ENCODE measurements at places on chromosomes 7 and 10.
A peak's percentile ranks its signal among the peaks of the same experiment; 100 is the strongest.

GRCh38 chr7:37061849-37062559 is 337.7 kb upstream of the AOAH start:
- no peak for DNase-seq

DNA sequence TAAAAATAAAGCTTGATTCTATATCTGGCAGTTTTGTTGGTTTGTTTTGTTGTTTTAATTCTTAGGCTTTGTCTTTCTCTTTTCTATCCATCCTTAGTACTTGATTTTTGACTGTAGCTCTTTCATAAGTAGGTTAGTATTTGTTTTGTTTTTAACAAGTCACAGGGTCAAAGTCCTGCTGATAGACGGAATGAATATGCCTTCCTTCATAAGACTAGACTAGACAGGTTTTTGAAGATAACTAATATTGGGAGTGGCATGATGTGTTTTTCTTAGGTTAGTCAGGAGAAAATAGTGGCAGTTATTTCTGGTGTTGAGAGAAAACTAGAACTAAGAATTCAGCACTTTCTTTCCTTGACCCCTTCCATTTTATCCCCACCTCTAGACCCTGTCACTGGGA is 50.4 kb downstream of the CASD1 start:
- DNase-seq = no peak

DNA sequence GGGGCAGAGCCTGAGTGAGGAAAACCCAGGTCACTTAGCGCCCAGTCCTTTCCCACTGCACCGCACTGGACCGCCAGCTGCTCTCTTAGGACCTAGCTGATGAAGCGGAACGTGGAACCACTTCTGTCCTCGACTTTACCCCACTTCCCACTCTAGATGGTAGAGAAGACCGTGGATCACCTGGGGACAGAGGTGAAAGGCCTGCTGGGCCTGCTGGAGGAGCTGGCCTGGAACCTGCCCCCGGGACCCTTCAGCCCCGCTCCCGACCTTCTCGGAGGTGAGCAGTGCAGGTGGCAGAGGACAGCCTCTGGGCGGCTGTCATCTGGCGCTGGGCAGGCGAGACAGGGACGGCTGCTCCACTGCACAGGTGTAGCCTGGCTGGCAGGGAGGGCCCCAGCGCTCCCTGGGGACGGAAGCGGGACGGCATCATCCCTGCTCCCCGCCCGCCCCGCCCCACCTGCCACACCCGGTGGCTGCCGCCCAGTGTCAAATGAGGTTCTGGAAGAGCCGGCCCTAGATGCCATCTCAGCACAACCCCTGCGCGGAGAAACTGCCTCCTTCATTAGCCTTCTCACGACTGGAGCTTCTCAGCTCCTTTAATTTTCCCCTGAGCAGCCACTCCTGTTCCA is 11.7 kb downstream of the PLAC9 start:
- peak; percentile 14 for DNase-seq

DNA sequence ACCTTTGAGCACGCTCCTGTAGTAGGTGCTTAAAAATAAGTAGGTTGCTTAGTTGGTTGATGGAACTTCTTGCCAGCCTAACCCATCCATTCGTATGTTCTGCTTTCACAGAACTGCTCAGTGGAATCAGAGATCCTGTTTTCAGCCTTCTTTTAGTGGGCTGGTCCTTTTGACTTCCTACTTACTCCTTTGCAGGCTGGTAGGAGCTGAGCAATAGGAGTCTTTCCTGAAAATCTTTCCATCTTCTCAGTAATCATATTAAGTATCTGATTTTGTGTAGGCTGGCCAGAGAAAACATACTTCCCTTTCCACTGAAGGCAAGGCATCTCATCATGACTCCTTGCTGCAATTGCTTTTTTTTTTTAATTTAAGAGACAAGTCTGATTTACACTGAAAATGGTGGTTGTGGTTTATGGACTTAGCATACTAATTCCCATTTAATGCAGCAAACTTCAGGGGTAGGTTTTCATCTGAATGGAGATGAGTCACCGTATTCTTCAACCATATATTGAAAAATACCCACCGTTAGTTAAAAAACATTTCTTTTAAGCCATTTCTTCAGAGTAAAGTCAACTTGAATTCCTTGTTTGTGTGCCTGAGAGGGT is 208.0 kb downstream of the ZNF365 start:
- no peak for DNase-seq

- DNase-seq = no peak
These were observed 102.2 kb downstream of the GFRA1 start for GRCh38 chr10:116170815-116171250.

DNA sequence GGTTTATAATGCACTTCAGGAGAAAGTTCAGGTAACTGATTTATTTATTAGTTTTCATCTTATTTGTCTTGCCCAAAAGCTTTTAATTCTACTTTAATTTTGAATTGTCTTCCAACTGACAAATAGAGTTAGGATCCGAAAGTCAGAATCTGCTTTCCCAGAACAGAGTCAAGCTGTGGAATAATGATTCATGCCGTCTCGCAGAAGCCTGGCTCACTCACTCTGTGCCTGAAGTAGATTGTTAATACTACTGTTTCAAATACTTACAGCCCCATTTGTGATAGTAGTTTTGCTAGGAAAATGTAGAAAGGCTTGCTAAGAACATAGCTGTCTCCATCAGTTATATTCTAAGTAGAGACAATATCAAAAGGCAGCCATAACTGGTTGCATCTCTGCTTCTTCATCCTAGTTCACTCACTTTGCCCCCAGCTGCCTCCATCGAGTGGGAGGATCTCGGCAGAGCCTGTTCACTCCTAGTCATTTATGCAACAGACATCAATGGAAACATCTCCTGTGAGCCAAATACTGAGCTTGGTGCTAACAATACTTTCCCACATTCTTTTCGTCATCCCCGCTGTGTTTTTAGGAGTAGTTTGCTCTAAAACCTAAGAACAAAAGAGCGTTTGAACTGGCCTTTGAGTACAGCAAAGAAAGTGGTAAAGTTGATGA is 28.0 kb downstream of the ABRAXAS2 start:
- no peak for DNase-seq

- DNase-seq = no peak
These were observed 40.1 kb downstream of the IQUB start for GRCh38 chr7:123494193-123494796.

GRCh38 chr10:34674176-34674575 is 140.9 kb downstream of the PARD3 start:
- no peak for DNase-seq

DNA sequence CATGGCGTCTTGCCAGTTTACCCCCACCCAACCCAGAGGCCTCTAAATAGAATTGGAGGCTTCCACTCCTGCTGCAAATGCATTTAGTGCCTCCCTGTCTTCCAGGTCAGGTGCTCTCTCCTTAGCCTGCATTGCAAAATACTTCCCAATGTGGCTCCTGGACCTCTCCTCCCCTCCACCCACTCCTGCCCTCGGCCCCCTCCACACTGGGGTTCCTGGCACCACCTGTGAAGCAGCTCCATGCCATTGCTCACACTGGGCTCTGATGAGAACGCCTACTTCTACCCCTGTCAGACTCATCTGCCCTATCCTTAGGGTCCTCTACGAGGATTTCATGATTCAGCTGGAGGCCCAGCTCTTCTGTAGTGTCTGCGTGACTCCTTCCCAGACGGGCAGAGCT is 37.4 kb downstream of the C10orf120 start:
- DNase-seq = no peak

- DNase-seq = no peak
These were observed 212.3 kb upstream of the ZMIZ1 start for GRCh38 chr10:78856421-78856820.

DNA sequence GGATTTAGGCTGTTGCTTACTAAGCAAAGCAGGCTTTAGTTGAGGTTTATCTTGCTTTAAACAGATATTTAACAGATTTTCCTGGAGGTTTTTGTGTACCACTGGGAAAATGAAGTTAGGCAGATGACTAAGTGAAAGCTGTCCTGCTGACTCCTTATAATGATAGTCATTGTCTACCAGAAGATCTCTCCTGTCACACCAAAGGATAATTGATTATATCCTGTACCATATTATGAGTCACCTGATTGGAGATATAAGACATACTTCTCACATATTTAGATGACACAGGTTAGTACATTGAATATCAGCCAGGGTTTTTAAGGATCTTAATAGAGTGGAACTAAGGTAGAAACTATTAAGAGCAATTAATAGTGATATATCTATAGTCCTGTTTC is 68.4 kb downstream of the PTEN start:
- DNase-seq = no peak

DNA sequence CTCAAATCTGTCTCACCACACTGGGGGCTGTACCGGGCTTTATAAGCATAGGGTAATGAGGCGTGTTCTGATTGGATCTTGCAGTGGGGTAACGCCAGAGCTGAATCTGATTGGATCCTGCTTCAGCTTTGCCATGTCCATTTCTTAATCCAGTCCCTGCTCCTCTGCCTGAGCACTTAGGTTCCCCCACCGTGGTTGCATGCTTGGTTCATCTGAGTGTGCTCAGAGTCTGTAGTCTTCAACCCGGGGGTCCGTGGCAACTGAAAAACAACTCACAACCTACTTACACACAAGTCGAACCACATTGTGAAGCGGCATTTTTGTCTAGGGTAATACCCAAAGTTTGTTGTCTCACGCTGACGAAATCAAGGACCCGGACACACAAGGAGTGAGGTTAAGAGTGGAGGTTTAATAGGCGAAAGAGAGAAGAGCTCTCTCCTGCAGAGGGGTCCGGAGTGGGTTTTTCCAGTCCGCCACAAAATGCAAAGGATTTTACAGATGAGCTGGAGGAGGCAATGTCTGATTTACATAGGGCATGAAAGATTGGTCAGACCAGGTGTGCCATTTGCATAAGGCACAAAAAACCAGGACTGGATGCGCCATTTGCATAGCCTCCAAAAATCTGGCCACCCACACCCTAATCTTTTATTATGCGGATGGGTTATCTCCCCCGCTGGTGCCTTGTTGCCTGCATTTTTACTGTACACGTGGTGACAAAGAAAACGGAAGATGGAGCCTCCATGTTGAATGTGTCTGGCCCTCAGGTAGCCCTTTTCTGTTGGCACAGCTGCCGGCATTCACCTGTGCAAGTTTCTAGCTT is 641.8 kb upstream of the FOXK1 start:
- DNase-seq = no peak

GRCh38 chr10:30831426-30831825 is 200.2 kb downstream of the ZNF438 start:
- no peak for DNase-seq

Measured in activated T-cell treated with anti-CD3 and anti-CD28 coated beads for 48 hours (primary cell).